ENCODE measurements at places on chromosomes 2 and 18. TPM values are rescaled to one million over a fixed set of nuclear protein-coding genes. Genes with fewer than 3 reads are reported as not detected.

Gene ANKRD30B
- polyA plus RNA-seq, result 10.5 TPM

DNA sequence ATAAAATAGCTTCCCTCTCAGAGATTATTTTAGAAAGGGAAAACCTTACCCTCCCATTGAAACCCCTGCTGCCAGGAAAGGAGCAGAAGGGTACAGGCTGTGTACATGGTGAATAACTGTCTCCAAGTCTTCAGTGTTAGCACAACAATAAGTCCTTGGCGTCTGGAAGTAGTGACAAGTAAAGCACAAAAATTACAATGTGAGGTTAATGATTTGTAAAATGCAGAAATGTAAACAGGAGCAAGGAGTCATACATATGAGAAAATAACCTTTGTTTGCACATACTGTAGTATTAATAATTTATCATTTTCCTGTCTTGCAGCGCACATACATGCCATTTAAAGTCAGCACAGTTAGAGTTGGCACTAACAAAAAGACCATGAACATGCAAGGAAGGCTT, 40.5 kb downstream of the ABHD3 start:
- no peak for DNase-seq

GRCh38 chr2:212940816-212941215, 210.6 kb downstream of the IKZF2 start:
- no peak for DNase-seq

Gene SLC23A3
- 0.42 TPM for polyA plus RNA-seq

GRCh38 chr2:150484006-150484405, 3.5 kb downstream of the RND3 start:
- no peak for DNase-seq

- no peak for DNase-seq
Observed at GRCh38 chr2:174666845-174667244, 69.2 kb upstream of the WIPF1 start.

Gene DSC2
- 2.7 TPM for polyA plus RNA-seq

- DNase-seq, result no peak
Observed at GRCh38 chr2:234331966-234332365, 164.9 kb downstream of the ARL4C start.

Gene GPR39
- 19.5 TPM for polyA plus RNA-seq

GRCh38 chr2:119680457-119681202, 1.6 kb downstream of the TMEM177 start:
- DNase-seq, result no peak

Gene LAPTM4A
- polyA plus RNA-seq, result 712 TPM

DNA sequence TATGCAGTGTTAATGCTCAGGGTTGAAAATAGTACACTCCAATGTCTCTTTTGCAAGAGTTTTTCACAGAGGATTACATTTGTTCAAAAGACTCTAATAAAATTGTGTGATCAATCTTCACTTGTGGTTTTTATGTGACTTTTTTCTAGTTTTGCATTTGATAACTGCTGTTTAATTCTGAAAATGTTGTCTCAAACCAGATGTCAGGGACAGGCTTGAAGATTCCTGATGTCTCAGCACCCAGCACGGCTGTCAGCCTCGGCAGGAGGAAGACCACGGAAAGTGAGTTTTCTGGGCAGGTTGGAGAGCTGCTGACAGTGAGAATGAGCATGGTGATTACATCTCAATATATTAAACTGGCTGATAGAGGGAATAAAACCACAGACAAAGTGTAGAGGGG, 9.1 kb downstream of the SOX11 start:
- DNase-seq, result no peak

Gene SFXN5
- polyA plus RNA-seq, result 24.0 TPM

Gene AMER3
- 0.99 TPM for polyA plus RNA-seq

Gene SAG
- 25.6 TPM for polyA plus RNA-seq
